Smooth muscle cell of the coronary artery (primary cell): ENCODE measurements at places on chromosomes 7 and 10. TPM values are rescaled to one million over a fixed set of nuclear protein-coding genes. Genes with fewer than 3 reads are reported as not detected.

The ARHGAP22 gene
- 28.0 and 63.6 TPM in 2 replicates for total RNA-seq

The LDB3 gene
- total RNA-seq = 0.08 TPM in 1 of 2 replicates, not detected in the other

The H2BK1 gene
- total RNA-seq = not detected in 2 replicates

The TUBB8 gene
- total RNA-seq = not detected in 2 replicates

The PRF1 gene
- not detected in 2 replicates for total RNA-seq

The LARP4B gene
- total RNA-seq = 14.5 and 20.7 TPM in 2 replicates

The HOXA7 gene
- not detected in 2 replicates for total RNA-seq

The SFTPA1 gene
- not detected in 2 replicates for total RNA-seq

The HNRNPH3 gene
- total RNA-seq = 27.1 and 30.0 TPM in 2 replicates

The BUD31 gene
- total RNA-seq = 109 and 191 TPM in 2 replicates

The FGFBP3 gene
- total RNA-seq = 0.23 TPM in 2 replicates

The FZD8 gene
- total RNA-seq = 5.6 and 34.9 TPM in 2 replicates

The SPACDR gene
- 0.38 and 0.70 TPM in 2 replicates for total RNA-seq

The CPN1 gene
- total RNA-seq = not detected in 2 replicates

The BAMBI gene
- total RNA-seq = 13.1 and 19.4 TPM in 2 replicates

The AQP1 gene
- 22.2 and 62.1 TPM in 2 replicates for total RNA-seq

The TAC1 gene
- total RNA-seq = not detected in 2 replicates

The ACTL6B gene
- not detected in 2 replicates for total RNA-seq

The TMEM176B gene
- 4.8 TPM in 1 of 2 replicates, not detected in the other for total RNA-seq

The CALY gene
- not detected in 2 replicates for total RNA-seq

The CALML3 gene
- total RNA-seq = not detected in 2 replicates

The RNF32 gene
- total RNA-seq = 0.23 and 0.98 TPM in 2 replicates

The SEMA4G gene
- total RNA-seq = 0.47 and 0.53 TPM in 2 replicates

The ZKSCAN5 gene
- total RNA-seq = 8.1 and 10.1 TPM in 2 replicates

The CTAGE8 gene
- total RNA-seq = 0.12 TPM in 1 of 2 replicates, not detected in the other

The CTAGE4 gene
- 0.23 and 0.35 TPM in 2 replicates for total RNA-seq

The TMEM176A gene
- under 0.01 TPM in 1 of 2 replicates, not detected in the other for total RNA-seq

The DDX56 gene
- total RNA-seq = 29.4 and 37.8 TPM in 2 replicates

The KIFBP gene
- 16.0 and 30.9 TPM in 2 replicates for total RNA-seq

The ODAD2 gene
- 0.12 TPM in 1 of 2 replicates, not detected in the other for total RNA-seq

The UCN3 gene
- total RNA-seq = not detected in 2 replicates

The NKX2-3 gene
- total RNA-seq = not detected in 2 replicates

The OR9A2 gene
- total RNA-seq = 0.12 TPM in 1 of 2 replicates, not detected in the other

The HOXA3 gene
- not detected in 2 replicates for total RNA-seq

The ASIC3 gene
- 0.23 TPM in 1 of 2 replicates, not detected in the other for total RNA-seq

The PAOX gene
- 5.2 and 5.3 TPM in 2 replicates for total RNA-seq

The HERC4 gene
- total RNA-seq = 36.0 and 38.2 TPM in 2 replicates

The IFIT1B gene
- not detected in 2 replicates for total RNA-seq

The HK1 gene
- total RNA-seq = 259 and 265 TPM in 2 replicates

The CYP2C19 gene
- total RNA-seq = not detected in 2 replicates

The PAX2 gene
- not detected in 2 replicates for total RNA-seq

The MBL2 gene
- not detected in 2 replicates for total RNA-seq

The MRPL32 gene
- 26.8 and 52.5 TPM in 2 replicates for total RNA-seq

The OR2A42 gene
- total RNA-seq = under 0.01 TPM in 1 of 2 replicates, not detected in the other

The SHOC2 gene
- 37.9 and 76.2 TPM in 2 replicates for total RNA-seq

The IL2RA gene
- total RNA-seq = not detected in 2 replicates

The CPXM2 gene
- total RNA-seq = 19.4 and 45.6 TPM in 2 replicates

The EBF3 gene
- total RNA-seq = 3.9 and 8.8 TPM in 2 replicates

The SH2B2 gene
- total RNA-seq = 0.70 and 0.75 TPM in 2 replicates

The C10orf143 gene
- 0.68 and 0.82 TPM in 2 replicates for total RNA-seq

The GDF2 gene
- total RNA-seq = not detected in 2 replicates
